HFFc6 (cell line): ENCODE measurements at places on chromosomes 3 and 15.

- DNase-seq = no peak
Observed at GRCh38 chr3:31772272-31772671, 208.8 kb downstream of the OSBPL10 start.

DNA sequence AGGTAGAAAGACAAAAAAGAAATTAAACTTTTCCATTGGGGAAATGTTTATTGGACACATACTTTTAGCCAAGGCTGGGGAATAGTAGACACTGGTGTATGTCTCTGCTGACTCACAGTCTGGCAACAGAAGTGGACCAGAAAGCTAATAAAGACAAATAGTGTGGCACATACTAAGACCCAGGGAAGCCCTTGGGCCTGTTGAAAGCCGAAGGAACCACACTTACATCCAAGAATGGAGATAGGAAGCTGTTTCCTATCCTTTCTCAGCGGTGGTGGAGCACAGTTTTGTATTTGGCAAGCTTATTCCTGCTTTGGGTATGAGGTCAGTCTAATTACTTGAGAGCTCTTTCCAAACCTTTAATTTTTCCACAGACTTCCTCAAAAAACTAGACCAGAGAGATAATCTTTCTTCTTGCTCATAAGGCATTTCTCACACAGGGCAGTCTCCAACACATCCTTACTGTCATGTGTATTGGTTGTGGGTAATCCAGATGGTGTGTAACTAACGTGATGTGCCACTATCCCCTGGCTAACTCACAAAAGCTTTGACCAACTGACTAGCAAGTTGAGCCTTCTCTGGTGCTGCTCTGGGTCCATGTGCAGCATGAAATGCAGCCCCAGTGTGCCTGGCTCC lies 279.1 kb upstream of the IGF1R start:
- no peak for DNase-seq

GRCh38 chr15:39609166-39609916 lies 28.5 kb downstream of the THBS1 start:
- no peak for DNase-seq

DNA sequence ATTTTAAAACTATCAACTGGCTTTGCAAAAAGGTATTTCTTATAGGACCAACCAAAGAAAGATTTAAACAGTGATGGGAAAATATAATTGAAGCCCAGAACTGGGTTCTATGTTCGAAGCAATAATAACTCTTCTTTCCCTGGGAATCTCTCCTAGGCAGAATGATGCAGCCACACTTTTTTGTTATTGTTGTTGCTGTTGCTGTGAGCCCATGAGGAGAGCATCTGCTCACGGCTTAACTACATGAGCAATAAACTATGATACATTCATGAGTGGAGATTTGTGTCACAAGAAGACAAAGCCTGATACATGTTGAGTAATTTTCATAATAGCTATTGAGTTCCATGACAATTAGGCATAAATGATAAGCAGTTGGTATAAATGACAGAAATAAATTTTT lies 80.5 kb downstream of the CRTC3 start:
- peak; percentile 73 for DNase-seq

DNA sequence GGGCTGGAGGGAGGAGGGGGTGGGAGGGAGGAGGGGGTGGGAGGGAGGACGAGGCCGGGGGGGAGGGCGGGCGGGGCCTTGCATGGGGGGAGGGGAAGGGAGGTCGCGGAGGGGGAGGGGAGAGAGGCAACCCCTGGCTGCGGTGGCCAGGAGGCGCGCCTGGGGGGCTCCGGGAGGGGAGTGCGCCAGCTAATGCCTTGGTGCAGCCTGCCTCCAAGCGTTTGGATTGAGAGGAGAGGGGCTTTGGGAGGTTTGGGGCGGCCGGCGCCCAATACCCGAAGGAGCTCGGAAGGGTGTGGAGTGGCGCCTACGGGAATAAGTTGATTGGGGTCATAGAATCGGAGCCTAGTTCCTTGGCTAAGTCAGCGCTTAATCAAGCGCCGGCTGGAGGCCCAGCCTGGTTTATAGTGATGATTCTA lies 557 bp downstream of the TFG start:
- DNase-seq = no peak

GRCh38 chr3:113214917-113215595 lies 3.7 kb downstream of the BOC start:
- DNase-seq = peak; percentile 60

GRCh38 chr15:97750060-97750459 lies 210.4 kb upstream of the ARRDC4 start:
- no peak for DNase-seq

GRCh38 chr3:127637546-127637945 lies 8.6 kb downstream of the PODXL2 start:
- DNase-seq = no peak

DNA sequence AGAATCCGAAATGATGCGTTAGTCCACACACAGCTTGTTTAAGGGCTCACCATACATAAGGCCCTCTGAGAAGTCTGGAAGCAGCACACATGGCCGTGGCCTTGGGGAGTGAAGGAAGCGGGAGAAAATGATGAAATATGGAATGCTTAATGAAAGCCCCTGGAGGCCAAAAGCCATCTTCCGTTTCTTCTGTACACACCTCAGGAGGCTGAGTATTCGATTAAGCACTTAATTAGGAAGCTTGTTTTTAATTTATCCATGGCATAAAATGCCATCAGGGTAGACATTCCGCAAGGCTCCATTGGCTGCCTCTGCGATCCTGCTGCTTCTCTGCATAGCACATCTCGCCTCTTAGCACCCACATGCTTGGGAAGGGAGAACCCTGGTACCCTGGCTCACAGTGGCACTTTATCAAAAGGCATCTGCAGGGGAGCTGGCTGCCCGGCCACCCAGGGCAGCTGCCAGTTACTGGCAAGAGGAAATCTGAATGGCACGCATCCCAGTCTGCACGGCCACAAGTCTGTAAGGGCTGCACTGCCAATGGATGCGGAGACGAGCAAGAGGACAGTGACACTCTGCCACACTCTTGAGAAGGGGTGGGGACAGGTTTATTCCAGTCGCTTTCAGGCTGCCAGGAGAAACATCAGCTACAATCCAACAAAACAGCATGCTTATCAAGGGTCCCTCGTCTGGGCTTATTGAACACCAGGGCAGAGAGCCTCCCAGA lies 356.2 kb downstream of the OCA2 start:
- DNase-seq = no peak

DNA sequence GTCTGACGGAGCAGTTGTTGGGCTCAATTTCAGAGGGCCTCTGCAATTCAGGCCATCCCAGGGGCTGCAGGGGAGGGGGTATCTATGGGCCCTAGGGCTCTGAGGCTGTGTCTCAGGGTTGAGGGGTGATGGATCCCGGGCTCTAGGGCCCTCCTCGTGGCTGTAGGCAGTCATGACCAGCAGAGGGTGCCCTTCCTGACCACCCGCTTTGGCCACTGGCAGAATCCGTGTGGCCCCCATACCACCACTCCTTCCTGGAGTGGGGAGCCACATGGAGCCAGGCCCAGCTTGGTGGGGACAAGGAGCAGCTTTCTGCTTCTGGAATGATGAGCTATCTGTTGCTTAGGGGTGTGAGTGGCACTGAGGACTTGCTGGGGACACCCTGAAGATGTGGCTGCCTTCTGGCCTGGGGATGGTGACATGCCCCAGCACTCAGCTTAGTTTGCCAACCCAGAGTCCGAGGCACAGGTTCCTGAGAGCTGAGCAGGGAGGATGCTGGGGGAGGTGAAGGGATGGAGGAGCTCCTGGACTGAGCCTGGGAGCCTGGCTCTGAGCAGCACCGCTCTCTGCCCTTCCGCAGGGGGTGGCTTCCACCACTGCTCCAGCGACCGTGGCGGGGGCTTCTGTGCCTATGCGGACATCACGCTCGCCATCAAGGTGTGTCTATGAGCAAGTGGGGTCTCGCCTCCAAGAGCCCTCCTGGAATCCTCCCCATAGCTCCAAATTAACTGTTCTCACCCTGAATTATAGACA lies 20.2 kb downstream of the HDAC11 start:
- no peak for DNase-seq

DNA sequence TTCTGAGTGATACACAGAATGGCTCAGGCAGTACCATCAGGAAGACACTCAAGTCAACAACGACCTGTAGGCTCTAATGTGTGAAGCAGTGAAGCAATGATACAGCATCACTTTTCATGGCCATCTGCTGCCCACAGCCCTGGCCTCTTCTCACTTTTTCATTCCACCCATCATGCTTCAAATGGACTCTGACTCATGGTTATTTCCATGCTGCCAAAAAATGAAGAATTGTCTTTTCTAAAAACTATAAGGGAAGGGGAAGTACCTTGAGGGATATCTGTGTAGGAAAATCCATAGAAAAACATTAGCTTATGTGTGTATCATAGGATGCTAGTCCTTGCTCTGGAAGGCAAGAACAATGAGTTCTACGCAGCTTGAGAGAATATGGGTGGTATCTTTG lies 11.5 kb downstream of the HGD start:
- no peak for DNase-seq

DNA sequence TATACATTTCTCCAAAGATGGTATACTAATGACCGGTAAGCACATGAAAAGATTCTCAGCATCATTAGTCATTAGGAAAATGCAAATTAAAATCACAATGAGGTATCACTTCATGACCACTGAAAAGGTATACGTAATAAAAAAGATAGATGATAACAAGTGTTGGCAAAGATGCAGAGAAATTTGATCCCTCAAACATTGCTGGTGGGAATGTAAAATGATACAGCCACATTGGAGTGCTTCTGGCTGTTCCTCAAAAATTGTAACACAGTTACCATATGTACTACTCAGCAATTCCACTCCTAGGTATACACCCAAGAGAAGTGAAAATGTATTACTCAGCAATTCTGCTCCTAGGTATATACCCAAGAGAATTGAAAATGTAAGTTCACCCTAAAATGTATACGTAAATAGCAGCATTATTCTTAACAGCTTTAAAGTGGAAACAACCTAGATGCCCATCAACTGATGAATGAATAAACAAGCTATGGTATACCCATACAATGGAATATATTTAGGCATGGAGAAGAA lies 25.0 kb upstream of the KY start:
- DNase-seq = peak; percentile 58

GRCh38 chr15:70023064-70023768 lies 74.5 kb downstream of the TLE3 start:
- DNase-seq = peak; percentile 92

- peak; percentile 68 for DNase-seq
Observed at GRCh38 chr15:22980189-22981050, at the start of gene CYFIP1. Gene CYFIP1, minus strand, starts transcription at chr15:22980368. Its CDS starts 33,083 bp downstream, at chr15:22947285.

DNA sequence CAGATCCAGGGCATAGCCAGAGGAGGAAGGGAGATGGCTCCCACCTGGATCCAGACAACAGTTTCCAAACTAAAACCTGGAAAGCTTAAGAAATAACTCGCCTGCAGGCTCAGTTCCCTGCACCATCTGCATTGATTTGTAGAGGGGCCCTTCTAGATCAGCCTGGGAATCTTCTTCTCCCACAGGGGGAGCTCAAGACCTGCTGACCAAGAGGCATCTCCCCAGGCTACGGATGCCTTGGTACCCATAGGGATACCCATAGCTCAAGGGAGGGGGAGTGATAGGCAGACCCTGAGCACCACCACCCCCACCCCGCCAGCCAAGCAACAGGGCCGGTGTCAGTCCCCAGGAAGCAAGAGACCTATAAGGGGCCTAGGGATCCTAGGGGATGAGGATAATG lies 28.0 kb upstream of the DCLK3 start:
- DNase-seq = peak; percentile 8

DNA sequence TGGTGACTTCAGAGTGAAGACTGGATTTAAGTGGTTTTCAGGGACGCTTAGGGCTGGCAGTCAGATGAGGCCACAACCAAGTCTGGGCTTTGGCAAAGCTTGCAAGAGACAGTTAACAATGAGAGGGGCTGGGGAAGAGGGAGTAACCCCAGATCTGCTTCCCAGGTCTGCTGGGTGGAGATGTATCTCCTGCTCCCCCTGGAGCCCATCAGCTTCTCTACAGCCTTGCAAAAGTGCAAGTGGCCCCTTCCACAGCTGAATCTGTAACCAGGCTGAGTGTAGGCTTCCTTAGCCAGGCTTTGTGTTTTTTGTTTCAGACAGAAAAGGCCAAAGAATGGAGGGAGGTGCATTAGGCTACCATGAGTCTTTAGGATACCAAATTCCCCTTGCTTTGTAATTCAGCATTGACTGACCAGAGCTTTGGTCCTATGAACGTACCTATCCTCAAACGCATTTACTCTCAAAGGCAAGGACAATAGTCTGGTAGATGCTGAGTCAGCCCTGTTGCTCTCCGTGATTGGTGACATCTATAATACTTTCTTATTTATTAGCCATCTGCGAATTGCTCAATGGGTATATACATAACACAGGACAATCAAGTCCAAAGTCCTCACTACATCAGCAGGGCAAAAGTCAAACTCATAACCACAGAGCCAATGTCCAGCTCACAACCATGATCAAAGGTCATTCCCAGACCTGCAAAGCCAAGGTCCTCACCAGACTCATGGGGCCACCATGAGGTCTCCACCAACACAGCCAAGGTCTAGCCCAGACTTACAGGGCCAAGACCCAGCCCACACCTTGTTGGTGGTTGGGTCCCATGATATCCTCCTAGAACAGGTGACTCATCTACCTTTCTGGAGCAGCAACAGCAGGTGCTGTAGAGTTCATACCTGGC lies 17.1 kb downstream of the CCDC13 start:
- DNase-seq = peak; percentile 31

GRCh38 chr3:188916934-188917401 lies 254.8 kb upstream of the TPRG1 start:
- DNase-seq = no peak

DNA sequence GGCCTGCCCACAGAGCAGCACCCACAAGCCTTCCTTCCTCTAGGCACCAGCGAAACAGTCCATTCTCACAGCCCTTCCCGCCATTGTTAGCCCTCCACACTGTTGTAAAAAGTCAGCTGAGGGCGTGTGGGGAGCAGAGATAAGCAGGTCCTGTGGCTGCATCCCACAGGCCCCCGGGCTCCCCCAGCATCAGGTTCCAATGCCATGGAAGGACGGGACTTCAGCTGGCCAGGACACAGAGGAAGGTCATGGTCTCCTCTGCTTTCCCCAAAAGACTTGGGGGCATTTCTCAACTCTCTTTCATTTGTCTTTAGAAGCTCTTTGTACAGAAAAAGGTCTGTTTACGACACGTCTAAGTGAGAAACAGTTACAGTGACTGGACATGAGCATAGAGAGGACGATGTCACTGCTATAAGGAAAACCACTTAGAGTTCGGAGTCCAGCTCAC lies 85.2 kb upstream of the HERC1 start:
- DNase-seq = no peak

- DNase-seq = peak; percentile 56
Observed at GRCh38 chr3:141412936-141413354, 44.6 kb downstream of the ZBTB38 start.

DNA sequence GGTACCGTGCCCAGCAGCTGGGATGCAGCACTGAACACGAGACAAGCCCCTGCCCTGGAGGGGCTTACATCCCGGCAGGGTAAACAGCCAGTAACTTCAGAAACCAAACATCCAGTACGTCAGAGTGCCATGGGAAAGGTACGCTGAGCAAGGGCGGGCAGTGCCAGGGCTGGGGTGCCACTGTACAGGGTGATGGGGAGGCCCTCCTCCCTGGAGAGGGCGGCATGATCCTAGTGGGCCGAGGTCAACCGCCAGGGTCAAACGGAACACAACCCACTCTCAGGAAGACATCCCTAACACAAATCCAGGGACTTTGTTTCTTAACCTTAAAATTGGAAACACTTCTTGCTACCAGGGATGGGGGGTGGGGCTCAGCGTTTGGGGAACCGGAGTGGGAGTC lies 16.0 kb upstream of the ANPEP start:
- no peak for DNase-seq
